Stimulated activated CD4-positive, alpha-beta T cell treated with anti-CD3 and anti-CD28 coated beads, Interleukin-12 subunit alpha, Interleukin-12 subunit beta, amount 100 ng/mL, for 4 hours (primary cell): ENCODE measurements at places on chromosomes 7 and 10.

GRCh38 chr7:52569151-52569550 lies 466.3 kb upstream of the POM121L12 start:
- no peak for DNase-seq

DNA sequence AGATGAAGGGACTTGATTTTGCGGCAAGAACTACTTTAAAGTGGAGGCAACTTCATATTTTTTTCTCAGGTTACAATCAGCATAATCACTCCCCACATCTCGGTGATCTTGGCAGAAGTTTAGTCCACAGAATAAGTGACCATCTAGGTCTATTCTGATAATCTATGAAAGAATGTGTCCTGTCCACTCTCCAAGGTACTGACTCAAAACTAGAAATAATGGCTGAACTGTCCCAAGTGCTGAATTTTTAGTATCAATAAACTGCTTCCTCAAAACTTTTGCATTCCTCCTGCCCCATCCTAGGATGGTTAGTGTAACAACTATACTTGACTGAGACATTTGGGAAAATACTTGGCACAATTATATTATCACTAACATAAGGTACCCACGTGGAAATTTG lies 10.9 kb upstream of the CHRM2 start:
- DNase-seq: no peak

- DNase-seq: no peak
Measured at GRCh38 chr7:132001146-132001545, 444.7 kb upstream of the PODXL start.

DNA sequence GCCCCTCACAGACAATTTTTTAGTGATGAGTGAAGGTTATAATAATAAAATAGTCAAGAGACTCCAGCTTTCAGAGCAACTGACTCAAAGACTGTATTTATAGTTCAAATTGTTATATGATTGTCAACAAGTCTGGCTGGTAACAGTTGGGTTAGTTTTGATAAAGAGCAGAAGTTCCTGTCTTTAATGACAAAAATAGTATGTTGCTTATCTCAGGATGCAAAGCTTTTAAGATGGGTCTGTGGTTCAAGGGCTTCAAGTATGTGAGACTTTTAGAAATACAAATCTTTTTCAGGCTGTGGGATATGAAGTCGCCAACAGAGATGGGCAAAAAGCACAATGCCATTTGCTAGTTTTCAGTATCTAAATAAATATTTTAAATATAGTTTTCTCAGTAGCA lies 118.4 kb downstream of the ABCA13 start:
- DNase-seq: no peak

DNA sequence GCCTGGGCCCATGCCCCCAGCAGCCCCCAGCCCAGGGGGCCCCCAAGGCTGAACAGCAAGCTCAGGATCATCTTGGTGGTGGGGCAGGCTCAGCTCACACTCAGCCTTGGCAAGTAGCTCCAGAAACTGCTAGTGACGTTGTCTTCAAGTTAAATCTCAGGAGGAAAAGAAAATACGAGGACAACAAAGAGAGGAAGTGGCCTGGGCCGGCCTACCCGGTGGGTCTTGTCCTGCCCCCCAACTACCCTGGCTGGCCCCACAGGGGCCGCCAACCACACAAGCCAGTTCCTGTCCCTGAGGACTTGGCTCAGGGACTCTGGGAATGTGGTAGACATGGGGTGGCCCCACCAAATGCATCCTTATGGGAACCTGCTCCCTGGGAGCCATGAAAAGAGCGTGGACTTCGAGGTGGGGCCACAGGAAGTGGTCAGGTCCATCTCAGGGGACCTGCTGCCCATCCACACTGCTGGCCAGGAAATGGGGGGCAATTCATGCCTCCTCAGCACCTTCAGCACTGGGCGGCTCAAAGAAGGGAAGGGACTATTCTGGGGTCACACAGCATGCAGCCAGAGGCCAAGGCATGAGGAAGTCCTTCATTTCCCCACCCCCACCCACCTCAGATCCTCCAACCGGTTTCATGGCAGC lies at the start of gene MMRN2:
MMRN2 (minus strand) TSS at position 145 of the 645 bp plus-strand sequence; CDS start at position 71, 74 bp downstream.
- no peak for DNase-seq

GRCh38 chr10:79152423-79152817 lies 83.7 kb downstream of the ZMIZ1 start:
- DNase-seq: no peak

DNA sequence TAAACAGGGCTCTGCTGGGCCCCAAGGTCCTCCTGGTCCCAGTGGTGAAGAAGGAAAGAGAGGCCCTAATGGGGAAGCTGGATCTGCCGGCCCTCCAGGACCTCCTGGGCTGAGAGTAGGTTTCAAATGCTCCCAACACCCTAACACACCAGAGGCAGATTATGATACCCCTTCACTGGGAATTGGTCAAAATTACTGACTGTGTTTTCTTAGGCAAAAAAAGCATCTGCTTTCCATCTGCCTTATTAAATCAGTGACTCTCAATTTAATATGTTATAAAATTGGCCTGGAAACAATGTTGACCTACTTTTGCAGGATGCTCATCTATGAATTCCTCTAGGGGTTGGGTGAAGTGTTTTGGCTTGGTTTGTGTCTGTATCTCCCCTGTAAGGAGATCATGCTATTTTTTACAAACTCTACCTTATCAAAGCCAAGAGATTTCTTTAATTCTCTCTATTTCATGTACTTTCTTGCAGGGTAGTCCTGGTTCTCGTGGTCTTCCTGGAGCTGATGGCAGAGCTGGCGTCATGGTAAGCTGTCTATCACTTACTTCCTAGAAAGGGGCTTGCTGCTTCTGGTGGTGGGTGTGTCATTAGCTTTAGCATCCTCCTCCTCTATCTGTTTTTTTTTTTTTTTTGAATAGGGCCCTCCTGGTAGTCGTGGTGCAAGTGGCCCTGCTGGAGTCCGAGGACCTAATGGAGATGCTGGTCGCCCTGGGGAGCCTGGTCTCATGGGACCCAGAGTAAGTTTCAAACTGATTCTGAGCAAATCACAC lies 15.9 kb downstream of the COL1A2 start:
- DNase-seq: no peak

GRCh38 chr10:61283066-61283465 lies 170.1 kb downstream of the TMEM26 start:
- DNase-seq: no peak

GRCh38 chr7:89503281-89503680 lies 651.0 kb upstream of the STEAP1 start:
- DNase-seq: no peak

DNA sequence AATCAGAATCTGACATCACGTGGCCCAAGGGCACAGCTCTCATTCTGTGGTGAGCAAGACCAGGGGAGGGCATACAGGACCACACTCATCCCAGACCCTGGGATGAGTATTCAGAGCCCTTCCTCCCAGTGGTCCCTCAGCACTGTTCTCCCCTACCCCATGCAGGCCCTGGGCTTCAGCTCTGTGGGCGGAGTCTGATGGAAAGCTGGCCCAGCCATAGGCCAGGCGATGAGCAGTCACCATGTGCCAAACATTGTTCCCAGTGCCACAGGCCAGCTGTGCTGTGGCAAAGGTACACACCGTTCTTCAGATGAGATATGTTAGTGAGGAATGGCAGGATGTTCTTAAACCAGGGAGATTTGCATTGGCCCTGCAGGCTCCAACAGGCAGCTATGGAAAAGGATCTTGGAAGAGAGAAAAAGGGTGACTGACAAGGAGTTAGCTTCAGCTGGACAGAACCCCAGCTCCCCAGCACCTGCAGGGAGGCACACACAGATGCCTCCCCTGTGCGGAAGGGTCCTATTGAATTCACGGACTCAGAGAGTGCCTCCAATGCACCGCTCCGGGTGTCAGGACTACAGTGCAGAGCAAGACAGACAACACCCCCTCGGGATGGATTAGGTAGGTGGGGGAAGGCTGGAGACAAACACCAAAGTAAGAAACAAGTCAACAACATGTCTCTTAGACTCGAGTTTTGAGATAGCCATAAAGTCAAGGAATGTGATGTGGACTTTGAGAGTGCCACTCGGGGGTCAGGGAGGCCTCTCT lies 596.0 kb upstream of the MGMT start:
- DNase-seq: no peak

DNA sequence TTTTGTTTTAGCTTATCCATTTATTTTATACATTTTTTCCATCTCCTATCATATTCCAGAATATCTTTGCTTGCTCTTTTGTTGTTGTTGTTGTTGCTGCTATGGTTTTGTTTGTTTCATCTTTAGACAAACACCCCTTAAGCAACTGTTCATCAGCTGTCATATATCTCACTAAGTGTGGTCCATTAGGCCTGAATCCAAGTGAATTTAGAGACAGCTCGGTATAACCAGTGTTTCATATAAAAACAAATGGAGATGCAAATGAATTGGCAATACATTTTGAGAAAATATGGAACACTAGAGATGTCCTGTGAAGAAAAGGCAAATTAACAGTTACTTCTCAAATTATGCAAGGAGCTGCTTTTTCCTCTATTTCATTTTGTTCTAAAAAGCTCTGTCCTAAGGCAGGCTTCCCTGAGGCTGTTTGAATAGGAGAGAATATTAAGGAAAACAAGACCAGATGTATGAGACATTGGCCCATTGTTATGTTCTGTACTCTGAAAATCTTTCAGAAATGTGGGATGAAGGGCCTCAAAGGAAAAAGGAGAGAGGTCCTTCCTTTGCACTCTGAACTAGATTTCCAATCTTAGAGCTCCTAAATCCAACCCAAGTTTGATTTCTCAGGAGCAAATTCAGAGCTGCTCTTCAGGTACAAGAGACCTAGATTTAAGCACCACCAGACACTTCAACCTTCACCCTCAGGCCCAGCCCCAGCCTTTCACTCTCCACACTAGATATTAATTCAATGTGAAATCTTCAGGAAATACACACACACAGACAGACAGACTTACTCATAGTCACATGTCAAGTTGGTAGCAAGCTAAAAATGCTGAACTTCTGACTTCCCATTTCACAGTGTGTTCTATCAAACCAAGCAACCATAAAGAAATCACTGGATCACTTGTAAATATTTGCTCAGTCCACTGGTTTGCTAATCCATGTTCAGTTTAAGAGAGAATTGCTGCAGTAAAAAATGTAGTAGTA lies 5.4 kb downstream of the TFEC start:
- DNase-seq: no peak

DNA sequence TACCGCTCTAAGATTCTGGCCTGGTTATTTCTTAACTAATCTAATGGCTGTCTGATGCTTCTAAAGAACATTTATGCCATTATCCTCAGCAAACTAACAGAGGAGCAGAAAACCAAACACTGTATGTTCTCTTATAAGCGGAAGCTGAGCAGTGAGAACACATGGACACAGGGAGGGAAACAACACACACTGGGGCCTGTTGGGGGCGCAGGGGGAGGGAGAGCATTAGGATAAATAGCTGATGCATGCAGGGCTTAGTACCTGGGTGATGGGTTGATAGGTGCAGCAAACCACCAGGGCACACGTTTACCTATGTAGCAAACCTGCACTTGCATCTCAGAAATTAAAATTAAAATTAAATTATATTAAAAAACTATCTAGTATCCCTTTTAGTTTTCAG lies 853.5 kb downstream of the GATA3 start:
- DNase-seq: no peak

DNA sequence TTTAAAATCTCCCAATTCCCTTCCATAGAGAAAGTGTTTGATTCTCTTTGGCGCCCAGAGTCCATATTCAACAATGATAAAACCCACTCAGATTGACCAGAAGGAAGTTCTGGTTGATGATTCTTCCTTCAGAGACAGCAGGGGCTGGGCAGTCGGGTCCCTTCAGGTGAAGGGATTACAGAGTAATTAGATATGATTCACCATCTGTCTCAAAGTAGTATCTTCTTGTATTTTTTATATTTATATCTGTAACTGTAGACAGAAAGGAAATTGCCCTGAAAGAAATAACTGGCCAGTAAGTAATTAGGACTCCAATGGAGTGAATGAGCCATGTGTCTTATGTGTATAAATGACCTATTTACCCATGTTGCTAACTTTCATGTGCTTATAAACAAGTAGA lies 156.0 kb downstream of the PLCE1 start:
- DNase-seq: no peak

DNA sequence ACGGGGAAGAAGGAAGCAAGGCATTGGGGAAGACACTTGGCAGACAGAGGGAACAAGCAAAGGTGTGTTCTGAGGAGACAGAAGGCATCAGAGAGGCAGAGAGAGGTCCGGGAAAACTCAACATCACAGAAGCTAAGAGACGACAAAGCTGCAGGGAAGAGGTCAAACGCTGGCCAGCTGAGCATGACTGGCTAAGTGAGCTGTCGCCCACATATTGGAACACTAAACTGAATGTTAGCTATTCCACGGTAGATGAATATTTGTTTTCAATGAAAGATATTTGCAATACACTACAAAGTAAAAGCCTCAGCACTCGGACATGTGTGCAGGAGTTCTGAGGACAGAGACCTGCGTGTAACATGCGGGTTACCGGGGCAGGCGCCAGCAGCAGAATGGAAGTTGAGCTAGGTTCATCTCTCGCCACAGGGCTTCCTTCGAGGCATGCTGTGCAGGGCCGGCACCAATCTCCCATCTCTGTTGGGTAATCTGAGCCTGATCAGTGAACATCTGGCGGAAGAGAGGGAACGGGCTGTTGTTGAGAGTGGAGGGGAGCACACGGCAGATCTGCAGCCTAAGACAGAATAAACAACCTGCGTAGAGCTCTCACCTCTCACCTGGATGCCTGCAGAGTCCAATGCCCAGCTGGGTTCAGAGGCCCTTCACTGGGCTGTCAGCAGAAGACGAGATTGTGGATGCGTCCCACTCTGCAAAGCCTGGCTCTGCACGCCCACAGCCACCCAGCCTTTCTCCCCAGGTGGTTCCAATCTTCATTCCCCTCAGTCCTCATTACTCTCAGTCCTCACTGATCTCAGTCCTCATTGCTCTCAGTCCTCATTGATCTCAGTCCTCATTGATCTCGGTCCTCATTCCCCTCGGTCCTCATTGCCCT lies 35.9 kb downstream of the INSIG1 start:
- no peak for DNase-seq

GRCh38 chr7:54345746-54346145 lies 196.4 kb upstream of the VSTM2A start:
- no peak for DNase-seq

DNA sequence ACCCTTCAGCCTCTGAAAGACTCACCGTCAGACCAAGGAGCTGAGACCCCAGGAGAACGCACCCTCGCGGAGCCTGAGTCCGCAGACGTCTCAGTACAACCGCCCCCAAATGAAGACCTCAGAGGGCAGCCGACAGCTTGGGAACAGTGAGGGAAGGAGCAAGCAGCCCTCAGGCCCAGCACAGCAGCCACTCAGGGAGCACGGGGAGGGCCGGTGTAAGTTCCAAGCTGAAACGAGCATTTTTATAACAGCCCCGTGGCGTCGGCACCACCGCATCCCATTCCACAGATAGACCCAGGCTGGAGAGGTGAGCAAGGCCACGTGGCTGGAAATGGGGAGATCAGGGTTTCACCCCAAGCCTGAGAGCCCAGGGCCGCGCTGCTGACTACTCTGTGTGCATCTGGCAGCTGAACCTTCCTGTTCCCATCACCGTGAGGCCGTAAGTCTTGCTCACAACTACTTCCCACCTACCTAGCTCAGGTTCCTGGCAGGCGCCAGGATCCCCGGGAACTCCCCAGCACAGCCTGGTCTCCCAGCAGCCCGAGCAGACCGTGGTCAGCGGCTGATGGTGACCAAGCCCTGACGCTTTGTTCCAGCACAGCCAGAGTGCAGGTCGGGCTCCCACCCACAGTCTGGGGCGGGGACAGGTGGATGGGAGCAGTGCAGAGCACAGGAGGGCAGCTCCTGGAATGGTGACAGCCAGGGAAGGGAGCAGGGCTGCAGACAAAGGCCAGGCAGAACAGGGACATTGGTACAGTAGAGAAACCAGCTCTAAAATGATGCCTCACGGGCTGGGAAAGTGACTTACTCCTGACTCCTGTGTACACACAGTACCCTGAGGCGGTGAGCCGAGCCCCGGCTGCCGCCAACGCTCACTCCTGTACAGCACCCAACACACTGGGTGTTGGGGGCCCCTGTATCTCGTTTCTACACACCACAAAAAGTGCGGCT lies 6.1 kb upstream of the NOM1 start:
- DNase-seq: no peak
